ENCODE measurements at places on chromosomes 5 and 9.

DNA sequence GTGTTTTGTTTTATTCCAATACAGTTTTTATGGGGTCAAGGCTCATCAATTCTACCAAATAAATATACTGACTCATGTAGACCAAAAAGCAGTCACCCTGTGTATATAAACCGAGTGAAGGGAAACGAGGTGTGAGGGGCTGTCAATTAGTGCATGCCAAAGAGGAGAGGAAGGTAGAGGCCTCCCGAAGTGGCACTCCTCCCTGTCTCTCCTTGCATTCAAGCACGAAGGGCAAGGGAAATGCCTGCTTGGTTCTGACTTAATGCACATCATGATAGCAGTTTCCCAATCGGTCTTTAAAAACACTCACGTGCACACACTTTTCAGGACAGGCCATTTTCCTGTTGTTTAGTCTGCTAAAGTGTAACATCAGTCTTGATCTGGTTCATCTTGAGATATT lies 125.6 kb upstream of the SLCO6A1 start:
- DNase-seq: no peak

- DNase-seq: no peak
Measured at GRCh38 chr5:159641371-159642039, 274.8 kb upstream of the ADRA1B start.

DNA sequence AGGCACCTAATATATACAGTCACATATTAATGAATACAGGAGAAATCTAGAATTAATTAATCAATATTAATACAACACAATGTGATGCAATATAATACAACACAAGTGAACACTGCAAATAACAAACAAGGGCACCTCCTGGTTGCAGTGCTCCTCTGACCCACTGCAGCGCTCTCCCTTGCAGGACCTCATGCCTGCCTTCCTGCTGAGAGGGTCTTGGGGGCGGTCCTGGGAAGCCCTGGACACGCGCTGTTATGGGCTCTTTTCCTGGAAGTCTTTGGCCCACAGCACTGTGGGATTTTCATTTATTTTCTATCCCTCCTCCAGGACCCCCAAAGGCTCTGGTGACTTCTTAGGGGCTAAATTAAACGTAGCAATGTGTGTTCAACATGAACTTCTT lies 485.8 kb downstream of the IRX1 start:
- DNase-seq: no peak

DNA sequence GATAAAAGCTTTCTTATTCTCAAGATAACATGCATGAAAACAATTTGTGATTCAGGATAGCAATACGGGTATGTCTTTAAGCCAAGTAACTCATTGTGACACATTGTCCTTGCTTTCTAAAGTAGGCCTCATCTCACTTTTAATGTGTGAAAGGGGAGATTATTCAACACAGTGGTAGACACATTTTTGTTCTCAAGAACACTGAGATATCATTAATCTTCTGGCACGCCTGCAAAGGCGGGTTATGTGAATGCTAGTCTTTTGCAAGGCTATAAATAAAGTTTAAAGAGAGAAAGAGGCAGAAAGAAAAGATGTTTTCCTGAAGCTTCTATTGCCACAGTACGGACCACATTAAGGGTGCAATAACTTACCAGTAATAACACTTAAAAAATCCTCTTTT lies 181.8 kb upstream of the MEF2C start:
- DNase-seq: no peak

- DNase-seq: no peak
Measured at GRCh38 chr5:173598686-173599085, 17.8 kb downstream of the BOD1 start.

- no peak for DNase-seq
Measured at GRCh38 chr5:54795284-54795683, 190.1 kb downstream of the ESM1 start.

- DNase-seq: no peak
Measured at GRCh38 chr9:118088090-118088489, 383.9 kb downstream of the TLR4 start.

DNA sequence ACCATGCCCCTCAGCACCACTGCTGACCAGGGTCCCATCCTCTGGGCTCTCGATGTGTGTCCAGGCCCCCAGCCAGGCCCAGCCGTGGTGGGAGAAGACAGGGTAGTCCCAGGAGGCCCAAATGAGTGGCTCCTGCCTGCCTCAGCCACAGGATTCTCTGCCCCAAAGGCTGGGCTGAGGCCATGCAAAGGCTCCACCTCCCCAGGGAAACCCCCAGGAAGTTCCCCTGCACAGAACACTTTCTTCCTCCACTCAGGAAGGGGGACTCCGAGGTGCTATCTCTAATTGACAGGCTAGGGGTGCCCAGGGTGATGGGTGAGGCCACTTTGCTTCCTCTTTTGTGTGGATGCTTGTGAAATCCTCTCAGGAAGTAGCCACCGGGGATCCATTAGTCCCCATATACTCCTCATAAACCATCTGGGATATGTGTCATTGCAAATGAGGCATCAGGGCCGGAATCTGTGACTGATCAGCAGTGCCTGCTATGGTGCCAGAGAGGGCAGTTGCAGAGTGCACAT lies 23.1 kb upstream of the TDRD7 start:
- DNase-seq: no peak

DNA sequence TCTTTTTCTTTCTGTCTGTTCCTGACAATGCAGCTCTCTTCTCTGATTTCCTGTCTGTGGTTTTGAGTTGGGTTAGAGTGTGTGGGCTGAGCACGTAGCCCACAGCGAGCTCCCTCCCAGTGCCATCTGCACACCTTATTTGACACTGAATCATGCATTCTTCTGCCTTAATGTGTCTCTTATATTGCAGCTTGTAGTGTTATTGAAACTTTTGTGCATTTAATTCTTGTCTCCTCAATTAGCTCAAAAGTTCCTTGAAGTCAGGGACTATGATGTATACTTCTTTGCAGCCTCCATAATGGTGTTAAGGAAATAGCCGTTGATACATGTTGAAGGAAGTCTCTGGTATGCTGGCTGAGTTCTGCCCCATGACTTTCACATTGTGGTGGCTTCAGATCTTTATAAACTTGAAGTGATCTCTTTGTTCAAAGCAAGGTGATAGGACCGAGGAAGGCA lies 576.2 kb upstream of the CLINT1 start:
- no peak for DNase-seq

GRCh38 chr5:7871653-7872052 lies 2.7 kb downstream of the MTRR start:
- DNase-seq: no peak

- no peak for DNase-seq
Measured at GRCh38 chr5:61735995-61736394, 403.9 kb downstream of the ZSWIM6 start.

DNA sequence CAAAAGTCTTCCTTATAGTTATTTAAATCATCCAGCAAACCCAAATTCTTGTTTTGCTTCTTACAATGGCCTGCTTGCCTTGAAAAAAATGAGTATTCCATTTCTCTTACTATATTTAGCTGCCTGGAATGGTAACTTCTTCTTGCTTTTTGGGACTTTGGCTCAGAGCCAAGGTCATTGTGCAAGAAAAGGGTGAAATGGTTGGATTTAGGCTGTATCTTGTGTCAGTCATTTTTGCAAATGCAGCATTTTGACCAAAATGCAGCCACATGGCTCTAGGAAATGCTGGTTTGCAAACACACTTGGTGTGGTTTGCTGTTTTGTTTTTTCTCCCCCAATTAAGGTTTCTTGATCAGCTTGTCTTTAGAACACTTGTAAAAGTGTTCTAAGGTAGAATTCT lies 133.3 kb upstream of the ELL2 start:
- DNase-seq: no peak

- no peak for DNase-seq
Measured at GRCh38 chr9:6086006-6086655, 70.7 kb upstream of the RANBP6 start.

DNA sequence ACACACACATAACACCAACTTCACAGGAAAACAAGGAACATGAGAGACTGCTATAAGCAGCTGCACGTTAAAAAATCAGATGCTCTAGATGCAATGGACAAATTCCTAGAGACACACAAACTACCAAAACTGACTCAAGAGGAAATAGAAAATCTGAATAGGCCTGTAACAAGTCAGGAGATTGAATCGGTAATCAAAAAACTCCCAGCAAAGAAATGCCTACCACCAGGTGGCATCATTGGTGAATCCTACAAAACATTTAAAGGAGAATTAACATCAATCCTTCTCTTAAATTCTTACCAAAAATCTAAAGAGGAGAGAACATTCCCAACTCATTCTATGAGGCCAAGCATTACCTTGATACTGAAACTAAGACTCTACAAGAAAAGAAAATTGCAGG lies 54.9 kb downstream of the NDST1 start:
- DNase-seq: no peak

DNA sequence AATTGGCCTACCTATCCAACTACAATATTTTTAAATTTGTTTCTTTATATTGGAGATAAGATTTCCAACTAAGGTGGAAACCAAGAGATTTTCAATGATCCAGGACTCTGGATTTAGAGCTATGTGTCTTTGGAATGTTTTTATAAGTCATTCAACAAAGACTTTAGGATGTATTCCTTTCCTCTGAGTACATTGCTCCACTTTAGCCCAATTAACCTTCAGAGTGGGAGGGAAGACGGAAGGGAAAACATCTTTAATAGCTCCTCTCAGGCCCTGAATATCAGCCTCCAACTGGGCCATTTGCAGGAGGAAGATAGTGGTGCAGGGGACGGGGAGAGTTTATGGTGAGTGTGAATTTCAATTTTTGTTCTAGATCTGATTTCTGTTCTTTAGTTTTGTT lies 239.2 kb downstream of the PIK3R1 start:
- DNase-seq: no peak

DNA sequence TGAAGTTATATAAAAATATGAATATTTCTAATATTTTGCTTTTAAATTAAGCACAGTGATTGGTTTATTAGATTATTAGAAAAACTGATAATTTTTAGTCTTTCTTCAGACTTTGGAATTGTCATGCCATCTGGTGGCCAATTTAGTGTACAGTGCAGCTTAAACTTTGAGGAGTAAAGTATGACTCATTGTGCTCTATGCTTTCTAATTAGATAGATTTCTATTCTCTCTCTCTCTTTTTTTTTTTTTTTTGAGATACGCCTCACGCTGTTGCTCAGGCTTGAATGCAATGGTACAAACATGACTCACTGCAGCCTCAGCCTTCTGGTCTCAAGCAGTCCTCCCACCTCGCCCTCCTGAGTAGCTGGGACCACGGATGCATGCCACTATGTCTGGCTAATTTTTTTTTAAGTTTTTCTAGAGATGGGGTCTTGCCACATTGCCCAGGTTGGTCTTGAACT lies 42.1 kb upstream of the GPR21 start:
- DNase-seq: peak; percentile 38

DNA sequence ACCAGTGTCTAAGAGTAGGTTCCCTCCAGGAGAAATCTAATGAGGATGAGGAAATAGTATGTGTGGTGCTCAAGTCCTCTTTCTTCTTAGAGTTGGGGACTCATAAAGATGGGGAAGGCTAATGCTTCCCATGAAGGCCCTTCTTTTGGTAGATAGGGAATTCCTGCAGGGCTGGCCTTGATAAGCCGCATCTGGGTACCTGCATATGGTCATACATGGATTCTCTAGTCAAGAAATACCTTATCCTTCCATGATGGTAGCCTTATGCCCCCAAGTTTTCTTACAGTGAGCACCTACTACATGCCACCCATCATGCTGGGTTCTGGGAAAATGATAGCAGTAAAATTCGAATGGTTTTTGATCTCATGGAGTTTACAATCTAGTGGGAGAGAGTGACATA lies 382.6 kb downstream of the KDM4C start:
- no peak for DNase-seq

DNA sequence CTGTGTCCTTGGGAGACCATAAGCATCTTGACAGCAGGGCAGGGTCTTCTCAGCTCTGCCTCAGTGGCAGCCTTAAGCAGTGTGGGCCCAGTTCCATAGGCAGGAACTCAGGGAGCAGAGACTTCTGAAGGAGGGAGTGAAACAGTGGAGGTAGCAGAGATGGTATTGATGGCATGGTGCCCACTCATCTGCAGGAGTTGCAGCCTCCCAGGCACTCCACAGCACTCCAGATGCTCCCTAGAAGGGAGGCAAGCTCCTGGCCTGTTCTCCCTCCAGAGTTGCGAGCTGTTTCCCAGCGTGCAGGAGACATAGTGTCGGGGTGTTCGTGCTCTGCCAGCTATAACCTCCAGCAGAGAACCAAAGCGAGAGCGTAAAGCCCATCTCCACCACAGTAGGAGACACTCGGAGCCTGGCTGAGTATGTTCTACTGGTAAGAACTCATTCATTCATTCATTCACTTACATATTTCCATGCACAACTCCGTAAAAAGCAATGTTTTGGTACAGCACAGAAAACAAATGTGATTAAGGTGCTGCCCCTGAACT lies 31.4 kb upstream of the UNC5A start:
- DNase-seq: no peak

DNA sequence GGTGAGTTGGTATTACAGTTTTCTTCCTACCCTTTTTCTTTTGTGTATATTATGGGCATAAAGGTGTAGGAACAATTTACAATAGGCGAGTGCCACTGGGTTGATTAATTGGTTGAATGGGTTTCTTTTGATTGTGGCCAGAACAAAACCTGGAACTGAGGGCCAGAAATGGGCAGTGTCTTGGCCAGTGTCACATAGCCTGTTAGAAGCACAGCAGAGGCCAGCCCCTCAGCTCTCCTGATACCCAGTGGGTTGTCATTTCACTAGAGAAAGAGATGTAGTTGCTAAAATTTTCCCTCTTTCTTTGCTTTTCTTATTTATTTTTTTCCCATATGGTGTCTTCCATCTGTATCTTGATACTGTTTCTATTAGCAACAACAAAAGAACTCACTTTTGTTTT lies 38.8 kb upstream of the SEMA6A start:
- no peak for DNase-seq

- DNase-seq: no peak
Measured at GRCh38 chr5:17115855-17116254, 101.6 kb upstream of the BASP1 start.

DNA sequence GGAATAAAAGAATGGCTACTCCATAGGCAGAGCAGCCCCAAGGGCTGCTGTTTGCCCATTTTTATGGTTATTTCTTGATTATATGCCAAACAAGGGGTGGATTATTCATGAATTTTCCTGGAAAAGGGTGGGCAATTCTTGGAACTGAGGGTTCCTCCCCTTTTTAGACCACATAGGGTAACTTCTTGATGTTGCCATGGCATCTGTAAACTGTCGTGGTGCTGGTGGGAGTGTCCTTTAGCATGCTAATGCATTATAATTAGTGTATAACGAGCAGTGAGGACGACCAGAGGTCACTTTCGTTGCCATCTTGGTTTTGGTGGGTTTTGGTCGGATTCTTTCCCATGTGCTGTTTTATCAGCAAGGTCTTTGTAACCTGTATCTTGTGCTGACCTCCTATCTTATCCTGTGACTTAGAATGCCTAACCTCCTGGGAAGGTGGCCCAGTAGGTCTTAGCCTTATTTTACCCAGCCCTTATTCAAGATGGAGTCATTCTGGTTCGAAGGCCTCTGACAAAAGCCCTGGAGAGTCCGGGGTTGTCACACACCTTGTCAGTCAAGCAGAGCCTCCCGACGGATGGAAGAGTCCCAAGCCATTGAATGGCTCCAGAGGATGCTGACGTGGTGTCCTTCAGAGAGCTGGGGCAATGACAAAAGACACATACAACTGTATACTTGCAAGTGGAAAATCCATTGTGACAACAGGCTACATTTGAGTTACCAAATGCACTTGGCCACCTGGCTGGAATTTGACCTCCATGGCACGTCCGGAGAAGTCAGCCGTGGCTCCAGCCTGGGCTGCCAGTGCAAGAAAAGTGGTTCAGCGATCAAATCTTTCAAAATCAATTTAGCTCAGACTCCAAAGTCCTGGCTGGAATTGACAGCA lies 67.1 kb upstream of the CLINT1 start:
- no peak for DNase-seq

- no peak for DNase-seq
Measured at GRCh38 chr5:1545126-1545804, 21.5 kb upstream of the LPCAT1 start.

GRCh38 chr5:137754961-137755762 lies 999 bp upstream of the HNRNPA0 start:
- DNase-seq: no peak

Measured in effector memory CD8-positive, alpha-beta T cell (primary cell).